ENCODE measurements at places on chromosomes 4 and X.

DNA sequence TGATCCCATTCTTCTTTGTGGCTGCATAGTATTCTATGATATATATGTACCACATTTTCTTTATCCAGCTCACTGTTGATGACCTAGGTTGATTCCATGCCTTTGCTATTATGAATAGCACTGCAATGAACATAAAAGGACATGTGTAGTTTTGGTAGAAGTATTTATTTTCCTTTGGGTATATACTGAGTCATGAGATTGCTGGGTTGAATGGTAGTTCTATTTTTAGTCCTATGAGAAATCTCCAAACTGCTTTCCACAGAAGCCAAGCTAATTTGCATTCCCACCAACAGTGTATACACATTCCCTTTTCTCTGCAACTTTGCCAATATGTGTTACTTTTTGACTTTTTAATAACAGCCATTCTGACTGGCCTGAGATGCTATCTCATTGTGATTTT lies 278.3 kb downstream of the PCDH18 start:
- DNase-seq: no peak

DNA sequence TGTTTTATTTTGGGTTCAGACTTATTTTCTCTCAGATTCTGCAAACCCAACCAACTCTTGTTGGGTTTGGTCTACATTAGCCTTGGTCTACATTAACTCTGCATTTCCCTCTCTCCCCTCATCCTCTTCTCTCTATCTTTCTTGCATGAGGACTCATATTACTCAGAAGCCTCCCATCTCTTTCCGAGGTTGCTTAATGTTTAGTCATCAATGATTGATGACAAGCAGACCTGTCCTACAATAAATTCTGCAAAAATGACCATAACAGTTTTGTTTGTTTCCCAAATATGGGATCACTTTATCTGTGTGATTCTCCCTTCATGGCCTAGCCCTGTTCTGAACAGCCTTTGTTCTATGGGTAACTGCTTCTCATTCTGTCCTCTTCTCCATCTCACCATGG lies 75.2 kb downstream of the GABRB1 start:
- no peak for DNase-seq

DNA sequence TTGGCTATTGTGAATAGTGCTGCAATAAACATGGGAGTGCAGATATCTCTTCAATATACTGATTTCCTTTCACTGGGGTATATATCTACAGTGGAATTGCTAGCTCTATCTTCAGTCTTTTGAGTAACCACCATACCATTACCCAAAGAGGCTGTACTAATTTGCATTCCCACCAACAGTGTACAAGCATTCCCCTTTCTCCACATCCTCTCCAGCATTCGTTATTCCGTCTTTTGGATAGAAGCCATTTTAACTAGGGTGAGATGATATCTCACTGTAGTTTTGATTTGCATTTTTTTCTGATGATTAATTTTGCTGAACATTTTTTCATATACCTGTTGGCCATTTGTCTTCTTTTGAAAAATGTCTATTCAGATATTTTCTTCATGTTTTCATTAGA lies 110.3 kb downstream of the PRDM5 start:
- no peak for DNase-seq

DNA sequence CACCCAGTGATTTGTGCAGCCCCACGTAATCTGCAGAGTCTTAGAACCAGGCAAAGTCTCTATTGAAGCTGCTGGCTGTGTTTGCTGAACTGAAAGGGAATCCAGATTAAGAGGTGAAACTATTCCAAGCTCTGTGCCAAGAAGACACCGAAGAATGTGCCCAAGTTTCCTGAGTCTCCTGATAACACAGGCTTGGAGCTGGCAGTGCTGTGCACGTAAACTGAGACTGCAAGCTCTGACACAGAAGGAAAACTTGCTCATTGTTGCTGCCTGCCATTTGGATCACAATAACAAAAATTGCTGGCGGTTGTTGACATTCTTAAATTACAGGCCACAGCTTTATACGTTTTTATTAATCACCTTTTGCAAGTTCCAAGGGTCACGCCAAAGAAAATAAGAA lies 60.2 kb upstream of the VCX3B start:
- DNase-seq: no peak

DNA sequence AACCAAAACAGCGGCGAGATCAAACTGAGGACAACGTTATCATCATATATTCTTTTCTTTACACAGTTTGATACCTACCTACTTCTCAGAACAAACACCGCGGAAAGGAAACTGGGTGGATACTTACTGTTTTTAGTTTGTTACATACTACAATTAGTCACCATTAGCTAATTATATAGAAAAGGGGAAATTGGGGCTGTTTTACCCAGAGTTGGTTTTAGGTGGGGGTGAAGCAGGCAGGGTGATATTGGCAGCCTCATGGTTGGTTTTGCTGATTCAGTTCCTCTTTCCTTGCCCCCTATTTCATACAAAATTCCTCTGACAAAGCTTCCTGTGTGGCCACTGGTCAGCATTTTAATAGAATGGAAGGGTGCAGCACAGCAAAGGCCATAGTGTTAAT lies 77.8 kb downstream of the SORBS2 start:
- DNase-seq: no peak

- no peak for DNase-seq
These were observed 172.2 kb upstream of the CENPE start for GRCh38 chr4:103370336-103370735.

DNA sequence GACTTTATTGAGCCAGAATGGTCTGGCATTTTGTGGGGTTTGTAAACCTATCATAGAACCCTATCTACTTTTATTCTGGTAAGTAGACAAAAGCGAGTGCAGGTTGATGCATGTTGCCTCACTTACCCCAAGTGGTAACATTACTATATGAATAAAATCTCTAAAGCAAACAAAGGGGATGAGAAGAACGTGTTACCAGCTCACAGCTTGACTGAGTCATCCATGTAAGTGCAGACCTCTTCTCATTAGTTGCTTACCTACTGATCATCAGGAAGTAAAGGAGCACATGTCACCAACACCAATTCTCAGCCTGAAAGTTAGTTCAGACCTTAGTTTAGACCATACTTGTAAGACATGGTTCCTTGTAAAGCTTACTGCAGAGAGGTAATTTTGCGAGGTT lies 1328.3 kb downstream of the C4orf33 start:
- no peak for DNase-seq

GRCh38 chrX:54484666-54485065 lies 11.4 kb downstream of the FGD1 start:
- DNase-seq: no peak

- DNase-seq: no peak
These were observed 6.9 kb upstream of the HAUS3 start for GRCh38 chr4:2248821-2249261.

DNA sequence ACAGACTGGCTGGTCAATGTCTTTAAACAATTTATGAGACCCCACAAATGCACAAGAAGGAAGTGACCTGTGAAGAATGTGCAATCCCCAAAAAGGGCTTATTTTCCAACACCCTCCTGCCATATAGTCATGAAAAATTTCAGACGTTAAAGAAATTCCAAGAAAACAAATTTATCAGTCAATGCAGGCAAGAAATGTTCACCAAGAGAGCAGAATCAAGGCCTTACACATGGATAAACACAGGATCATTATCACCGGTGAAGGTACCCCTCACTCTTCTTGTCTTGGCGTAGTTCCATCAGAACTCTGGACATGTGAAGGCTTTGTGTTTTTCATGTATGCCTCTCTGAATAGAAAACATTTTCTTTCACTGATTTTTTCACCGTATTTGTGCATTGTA lies 186.7 kb upstream of the GALNTL6 start:
- DNase-seq: no peak

GRCh38 chr4:56861360-56861759 lies 39.9 kb upstream of the SPINK2 start:
- no peak for DNase-seq

- DNase-seq: no peak
These were observed 287.6 kb downstream of the PAPSS1 start for GRCh38 chr4:107432451-107432850.

DNA sequence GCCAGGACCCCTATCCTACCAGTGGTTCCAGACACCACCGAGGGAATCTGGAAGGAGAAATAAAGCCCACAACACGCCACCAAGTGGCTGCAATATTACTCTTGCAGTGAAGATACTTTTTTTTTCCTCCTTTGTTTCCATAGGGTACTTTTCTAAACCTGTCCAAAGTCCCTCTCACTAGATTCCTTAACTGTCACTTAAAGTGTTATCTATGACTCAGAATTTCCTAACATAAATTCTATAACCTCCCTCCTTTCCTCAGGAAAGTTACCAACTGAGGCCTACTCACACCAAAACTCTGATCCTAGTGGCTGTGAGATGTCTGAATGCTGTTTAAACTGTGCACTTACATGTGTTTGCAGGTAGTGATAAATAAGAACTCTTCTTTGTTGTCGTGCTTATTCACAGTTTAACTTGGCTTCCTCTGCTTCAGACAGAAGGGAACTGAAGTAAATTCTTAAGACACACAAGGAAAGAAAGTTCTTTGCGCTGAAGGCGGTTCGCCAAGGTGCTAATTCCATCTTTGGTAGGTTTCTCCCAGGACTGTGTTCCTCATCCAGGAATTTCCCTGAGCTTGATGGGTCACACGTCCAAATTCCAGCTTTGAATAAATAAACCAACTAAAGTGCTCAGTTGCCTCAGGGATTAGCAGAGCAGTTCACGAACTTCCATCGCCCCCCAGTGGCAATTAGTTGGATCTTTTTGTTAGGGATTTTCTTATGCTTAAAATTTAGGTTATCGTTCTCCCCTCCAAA lies 10.7 kb upstream of the HCCS start:
- peak; percentile 59 for DNase-seq

DNA sequence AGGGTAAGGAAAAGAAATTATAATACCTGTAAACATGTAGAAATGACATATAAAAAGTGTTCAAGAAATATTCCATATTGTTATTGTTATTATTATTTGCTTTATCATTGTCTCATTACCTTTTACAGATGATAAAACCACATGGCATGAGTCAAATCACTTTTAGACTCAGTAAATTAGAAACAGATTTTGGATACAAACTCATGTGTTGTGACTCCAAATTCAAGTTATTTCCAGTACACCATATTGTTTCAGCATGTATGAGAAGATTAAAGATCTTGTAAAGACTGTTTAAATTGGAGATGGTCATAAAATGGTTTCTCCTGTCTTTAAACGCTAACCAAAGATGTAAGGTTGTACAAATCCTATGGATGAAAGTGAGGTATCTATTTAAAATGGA lies 18.1 kb downstream of the PPP1R2C start:
- no peak for DNase-seq

DNA sequence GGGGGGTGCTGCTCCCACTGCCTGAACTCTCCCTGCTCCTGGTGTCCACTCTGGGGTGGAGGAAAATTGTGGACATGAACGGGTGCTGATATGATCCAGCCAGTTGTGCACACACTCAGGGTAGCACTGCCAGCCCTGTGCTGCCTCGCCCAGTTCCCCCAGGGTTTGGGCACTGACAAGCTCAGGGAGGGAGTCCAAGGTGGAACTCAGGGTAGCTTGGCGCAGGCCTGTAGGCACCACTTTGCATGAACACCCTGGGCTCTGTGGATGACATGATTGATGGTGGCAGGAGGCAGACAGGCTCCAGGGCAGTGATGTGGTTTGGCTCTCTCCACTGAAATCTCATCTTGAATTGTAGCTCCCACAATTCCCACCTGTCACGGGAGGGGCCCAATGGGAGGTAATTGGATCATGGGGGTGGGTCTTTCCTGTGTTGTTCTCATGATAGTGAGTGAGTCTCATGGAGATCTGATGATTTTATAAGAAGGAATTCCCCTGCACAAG lies 572.0 kb upstream of the PABPC4L start:
- no peak for DNase-seq

GRCh38 chr4:182700362-182701160 lies 216.6 kb downstream of the DCTD start:
- no peak for DNase-seq

DNA sequence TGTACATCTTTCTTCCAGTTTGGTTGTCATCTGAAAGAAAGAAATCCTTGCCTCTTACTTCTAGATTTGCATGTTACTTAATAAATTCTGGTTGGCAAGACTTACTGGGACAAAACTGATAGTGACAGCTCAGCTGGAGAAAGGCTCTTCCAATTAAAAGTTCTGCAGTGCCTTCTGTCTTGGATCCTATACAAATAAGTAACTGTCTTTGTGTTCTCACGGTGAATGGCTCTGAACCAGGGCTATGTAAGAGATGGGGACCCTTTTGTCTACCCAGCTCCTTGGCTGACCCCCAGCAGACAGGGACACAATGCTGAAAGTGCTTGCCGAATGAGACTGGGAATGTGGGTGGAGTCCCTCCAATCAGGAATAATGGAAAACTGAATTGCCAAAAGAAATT lies 89.5 kb downstream of the AASDH start:
- DNase-seq: no peak

GRCh38 chr4:156414406-156414805 lies 460.7 kb upstream of the CTSO start:
- no peak for DNase-seq

GRCh38 chr4:5662555-5662954 lies 45.8 kb downstream of the EVC2 start:
- no peak for DNase-seq

DNA sequence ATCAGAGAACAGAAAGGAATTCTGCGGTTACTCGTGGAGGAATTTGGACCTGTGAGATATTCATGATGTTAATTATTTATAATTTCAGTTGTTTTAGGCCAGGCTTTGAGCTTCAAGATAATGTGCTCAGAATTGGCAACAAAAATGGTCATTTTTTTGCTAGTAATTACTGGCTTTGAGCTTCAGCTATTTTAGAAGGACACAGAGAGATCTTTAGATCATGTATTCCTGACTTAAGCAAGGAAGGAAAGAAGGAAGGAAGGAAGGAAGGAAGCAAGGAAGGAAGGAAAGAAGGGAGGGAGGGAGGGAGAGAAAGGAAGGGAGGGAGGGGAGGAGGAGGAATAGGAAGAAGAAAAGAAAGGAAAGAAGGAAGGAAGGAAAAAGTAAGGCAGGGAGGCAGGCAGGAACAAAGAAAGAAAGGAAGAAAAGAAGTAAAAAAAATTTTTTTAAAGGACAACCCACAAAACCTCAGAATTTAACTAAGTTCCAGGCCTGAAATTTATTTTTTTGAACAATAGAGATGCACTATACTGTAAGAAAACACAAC lies 277.9 kb upstream of the KLF3 start:
- DNase-seq: no peak

DNA sequence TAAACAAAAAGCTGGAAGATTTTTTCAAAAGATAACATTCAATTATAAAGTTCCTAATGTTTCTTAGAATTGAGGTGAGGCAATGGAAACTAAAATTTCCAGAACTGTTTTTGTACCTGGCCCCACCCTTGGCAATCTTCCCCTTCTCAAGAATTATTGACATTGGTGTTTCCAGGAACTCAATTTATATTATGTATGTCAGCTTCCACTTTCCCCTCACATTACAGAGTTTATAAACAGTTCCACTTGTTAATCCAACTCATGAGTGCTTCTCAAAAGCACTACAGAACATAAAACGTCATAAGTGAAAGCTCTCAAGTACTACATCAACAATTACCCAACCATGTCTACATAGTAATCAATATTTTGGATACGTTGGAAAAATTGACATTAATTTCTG lies 107.4 kb downstream of the FAM13A start:
- DNase-seq: no peak

GRCh38 chrX:47482065-47482511 lies 934 bp downstream of the ZNF41 start:
- DNase-seq: no peak
